ENCODE measurements at places on chromosomes 3 and 15.

DNA sequence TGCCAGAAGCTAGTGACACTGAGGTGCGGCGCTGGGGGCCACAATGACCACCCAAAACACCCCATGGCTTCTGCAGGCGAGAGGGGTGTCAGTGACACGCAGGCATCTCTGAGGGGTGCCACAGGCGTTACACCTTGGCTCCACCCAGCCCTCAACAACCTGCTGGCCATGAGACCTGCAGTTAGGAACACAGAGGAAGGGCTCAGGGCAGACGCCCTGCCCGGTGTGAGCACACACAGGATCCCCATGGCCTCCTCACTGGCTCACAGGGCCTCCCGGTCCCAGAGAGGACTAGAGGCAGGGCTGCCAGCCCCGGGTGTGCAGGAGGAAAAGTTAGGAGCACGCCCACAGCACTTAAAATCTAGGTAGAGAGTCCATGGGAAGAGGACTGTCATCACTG is 35.1 kb downstream of the CYFIP1 start:
- DNase-seq: no peak

DNA sequence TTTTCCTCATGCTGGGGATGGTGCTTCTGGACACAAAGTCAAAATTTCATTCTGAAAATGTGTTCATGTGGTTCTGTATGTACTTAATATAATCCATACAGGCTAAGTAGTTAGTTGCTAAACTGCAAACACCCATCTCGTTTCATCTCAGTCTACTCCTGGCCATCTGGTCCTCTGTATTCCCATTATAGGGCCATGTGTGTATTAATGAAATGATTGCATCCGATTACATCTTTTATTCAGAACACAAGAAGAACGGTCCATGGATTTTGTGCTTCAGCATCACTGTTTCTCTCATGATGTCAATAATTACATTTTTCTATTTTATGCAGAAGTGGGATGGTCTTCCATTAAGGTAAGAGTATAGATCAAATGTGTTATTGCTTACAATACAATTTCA is 6.1 kb upstream of the GJD2 start:
- no peak for DNase-seq

DNA sequence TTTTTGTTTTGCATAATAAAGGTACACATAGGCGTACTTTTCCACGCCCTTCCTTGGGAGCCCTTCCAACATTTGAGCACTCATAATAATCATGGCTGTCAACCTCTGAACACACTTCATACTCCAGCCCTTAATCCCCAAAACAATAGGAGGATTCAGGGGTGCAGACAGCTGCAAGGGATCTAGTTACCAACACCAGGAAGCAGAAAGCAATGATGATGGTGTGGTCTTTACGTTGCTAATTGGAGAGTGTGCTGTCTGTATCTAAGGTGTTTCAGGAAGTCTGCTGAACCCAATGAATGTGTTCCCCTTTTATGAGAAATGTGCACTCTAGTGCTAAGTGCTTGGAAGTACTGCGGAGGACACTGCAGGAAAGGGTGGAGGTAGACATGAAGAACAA is 60.3 kb upstream of the PDZRN3 start:
- no peak for DNase-seq

DNA sequence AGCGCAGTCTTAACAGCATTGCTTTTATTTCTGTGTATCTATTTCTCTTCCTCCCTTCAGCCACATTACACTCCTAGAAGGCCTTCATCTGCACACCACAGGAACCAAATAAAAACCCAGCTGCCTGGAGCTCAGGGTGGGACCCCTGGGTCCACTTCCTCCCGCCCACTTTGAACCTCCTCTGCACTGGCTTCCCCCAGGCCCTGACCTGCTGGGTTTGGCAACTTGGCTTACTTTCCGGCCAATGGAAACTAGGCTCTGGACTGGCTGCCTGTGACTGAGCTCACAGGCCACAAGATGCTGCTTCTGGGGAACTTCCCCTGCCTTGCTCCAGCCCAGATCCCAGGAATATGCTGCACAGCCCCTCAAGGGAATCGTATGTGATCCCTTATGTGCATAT is 89.8 kb downstream of the SEMA5B start:
- DNase-seq: no peak

- peak; percentile 85 for DNase-seq
Measured at GRCh38 chr3:53845103-53845880, 927 bp downstream of the CHDH start.

- no peak for DNase-seq
Measured at GRCh38 chr15:88178631-88179030, 77.9 kb downstream of the NTRK3 start.

- DNase-seq: no peak
Measured at GRCh38 chr3:56753206-56753820, 48.4 kb downstream of the ARHGEF3 start.

GRCh38 chr3:124125315-124125714 is 133.4 kb upstream of the ROPN1 start:
- DNase-seq: no peak

- no peak for DNase-seq
Measured at GRCh38 chr15:100801256-100801900, 78.3 kb upstream of the ALDH1A3 start.

- no peak for DNase-seq
Measured at GRCh38 chr3:13124631-13125030, 51.4 kb upstream of the IQSEC1 start.

DNA sequence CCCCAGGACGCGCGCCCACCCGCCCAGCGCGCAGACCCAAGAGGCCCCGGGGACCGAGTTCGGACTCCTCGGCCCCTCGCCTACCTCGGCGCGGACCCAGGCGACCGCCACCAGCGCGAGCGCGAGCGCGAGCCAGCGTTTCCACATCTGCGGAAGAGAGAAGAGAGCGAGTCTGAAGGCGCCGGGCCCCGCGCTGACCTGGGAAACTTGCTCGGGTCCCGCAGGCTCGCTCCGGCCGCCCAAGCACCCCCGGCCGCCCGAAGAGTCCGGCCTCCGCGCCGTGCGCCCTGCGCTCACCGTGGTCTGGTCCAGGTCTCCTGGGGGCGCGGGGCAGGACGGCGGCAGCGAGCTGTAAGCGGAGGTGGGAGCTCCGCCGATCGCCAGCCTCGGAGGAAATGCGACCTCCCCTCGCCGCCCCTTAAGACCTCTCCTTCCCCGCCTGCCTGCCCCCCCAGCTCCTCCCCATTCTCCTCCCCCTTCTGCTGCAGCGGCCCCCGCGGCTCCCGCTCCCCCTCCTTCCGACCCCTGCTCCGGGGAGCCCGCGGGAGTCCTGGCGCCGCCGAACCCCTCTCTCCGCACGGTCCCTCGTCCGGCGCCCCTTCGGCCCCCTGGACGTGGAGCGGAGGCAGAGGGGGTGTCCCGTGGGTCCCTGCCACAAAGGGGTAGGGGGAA is at the start of gene FSTL1:
TSS of gene FSTL1 (minus strand) at position 393 of the 672 bp plus-strand sequence. CDS start at position 147, 246 bp downstream.
- peak; percentile 31 for DNase-seq

GRCh38 chr3:9826815-9827573 is 16.8 kb downstream of the RPUSD3 start:
- peak; percentile 34 for DNase-seq

DNA sequence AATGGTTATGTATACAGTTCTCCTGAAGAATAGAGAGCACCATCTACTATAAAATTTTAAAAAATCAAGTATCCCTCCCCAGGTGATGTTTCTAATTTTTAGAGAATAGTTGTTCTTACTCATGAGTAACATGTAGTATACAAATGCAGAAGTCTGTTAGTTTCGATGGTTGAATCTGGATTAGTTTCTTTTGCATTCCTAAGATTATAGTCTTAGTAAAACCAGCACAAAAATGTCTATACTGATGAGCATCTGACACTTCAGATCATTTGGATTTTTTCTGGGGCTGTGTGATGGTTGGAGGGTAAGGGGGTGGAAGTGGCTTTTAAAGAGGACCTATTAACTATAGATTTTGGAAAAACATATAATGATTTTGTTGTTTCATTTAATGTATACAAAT is 167.3 kb upstream of the SGO1 start:
- DNase-seq: no peak

DNA sequence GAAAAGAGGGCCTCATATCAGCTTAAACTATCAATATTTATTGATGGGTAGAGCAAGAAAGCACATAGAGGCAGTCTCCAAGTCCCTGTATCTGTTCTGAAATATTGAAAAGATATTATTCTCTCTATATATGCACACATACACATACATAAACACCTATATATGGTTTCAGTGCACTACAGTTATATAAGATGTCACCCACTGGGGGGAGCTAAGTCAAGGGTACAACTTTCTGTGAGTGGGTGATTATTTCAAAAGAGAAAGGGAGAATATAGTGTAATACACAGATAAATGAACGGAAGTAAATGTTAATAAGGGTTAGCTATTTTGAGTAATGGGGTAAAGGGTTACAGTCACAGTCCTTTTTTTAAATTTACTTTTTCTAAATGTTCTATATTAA is 8.8 kb downstream of the SNTN start:
- DNase-seq: no peak

Data from stomach (tissue), 19 donors.